ENCODE measurements at places on chromosomes 5 and 9.

GRCh38 chr5:17229313-17229712 lies 11.9 kb downstream of the BASP1 start:
- DNase-seq, result no peak

DNA sequence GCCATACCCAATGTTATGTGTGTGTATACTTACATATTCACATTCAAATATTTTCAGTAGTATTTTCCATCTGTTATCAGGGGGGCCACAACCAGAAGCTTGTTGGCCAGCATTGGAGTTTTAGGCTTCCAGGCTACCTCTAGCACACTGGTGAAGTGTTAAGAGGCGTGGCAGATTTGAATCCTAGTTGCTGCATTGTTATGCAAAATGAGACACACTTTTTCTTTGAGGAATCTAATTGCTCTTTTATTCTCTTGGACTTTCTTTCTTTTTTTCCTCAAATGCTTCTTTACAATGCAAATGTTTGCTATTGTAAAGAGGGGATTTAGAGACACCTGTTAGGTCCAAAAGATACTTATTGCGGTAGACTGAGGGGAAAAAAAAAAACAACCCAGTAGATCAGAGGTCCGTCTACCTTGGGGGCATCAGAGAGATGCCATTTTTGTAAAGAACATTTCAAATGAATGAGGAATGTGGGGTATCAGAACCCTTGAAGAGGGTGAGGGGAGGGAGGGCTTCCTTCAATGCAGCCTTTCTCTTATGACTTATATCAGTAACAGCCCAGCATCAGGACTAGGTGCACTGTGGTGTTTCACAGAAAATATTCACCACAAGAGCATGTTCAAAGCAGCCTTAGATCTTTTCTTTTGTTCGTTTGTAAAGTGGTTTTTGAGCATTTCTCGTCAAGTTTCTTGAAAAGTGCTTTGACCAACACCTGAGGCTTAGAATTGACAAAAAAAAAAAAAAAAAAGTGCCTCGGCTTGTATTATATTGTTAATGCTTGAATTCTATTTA lies 3.8 kb downstream of the SMARCA2 start:
- no peak for DNase-seq

DNA sequence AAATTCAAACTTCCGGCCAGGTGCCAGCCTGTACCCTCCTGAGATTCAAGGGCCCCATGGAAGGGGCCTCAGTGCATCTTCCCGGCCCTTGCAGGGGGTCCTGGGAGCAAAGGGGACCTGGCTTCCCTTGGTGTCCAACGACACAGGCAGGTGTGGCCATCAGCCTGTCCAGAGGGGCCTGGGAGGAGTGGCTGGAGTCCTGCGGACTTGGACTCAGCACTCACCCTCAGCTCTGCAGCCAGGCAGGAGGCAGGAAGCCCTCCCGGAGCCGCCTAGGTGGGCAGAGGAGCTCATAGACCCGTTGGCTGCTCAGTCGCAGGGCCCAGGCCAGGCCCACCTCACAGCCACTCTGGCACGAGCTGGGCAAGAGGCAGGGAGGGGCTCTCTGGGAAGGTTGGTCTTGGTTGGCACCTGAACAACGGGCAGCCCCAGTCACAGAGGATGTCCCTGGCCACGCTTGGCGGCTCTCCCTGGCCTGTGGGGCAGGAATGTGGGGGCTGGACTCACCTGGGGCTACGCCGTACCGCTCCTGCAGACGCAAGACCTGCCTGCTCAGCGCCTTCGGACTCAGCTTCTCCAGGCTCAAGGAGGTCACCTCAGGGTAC lies 53.8 kb upstream of the NRARP start:
- no peak for DNase-seq

DNA sequence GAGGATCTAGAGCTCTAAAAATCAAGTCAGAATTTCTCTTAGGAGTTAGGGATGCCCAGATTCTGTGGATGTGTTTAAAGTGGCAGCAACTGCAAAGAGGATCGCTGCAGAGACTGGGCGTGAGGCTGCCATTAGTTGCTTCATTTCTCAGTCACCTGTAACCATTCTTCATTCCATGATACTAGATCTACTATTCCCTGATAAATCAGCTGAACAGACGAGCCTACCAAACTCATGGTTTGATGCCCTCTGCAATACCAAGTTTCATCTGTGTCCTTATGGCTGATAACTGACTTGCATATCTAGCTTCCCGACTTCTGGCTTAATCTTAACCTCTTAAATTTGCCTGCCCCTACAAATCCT lies 33.3 kb downstream of the UBE2R2 start:
- DNase-seq, result no peak

DNA sequence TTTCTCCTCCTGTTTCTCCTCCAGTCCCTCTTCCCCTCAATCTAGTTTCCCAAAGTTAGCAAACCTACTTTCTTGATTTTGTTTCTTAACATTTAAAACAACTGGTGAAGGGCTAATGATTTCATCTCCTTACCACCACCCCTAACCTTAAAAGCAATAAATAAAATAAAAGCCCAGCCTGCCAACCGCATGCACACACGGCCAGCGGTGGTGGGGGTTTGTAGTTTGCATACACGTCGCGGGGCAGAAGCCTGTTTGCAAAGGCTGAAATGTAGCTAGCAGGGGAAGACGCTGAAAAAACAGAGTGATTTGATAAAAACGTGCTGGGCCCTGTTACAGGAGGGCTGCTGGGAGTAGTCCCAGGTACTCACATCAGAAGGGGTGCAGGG lies 1.9 kb upstream of the DMRT2 start:
- no peak for DNase-seq

GRCh38 chr9:4502444-4502843 lies 12.2 kb downstream of the SLC1A1 start:
- no peak for DNase-seq

- DNase-seq, result no peak
These were observed 47.9 kb downstream of the TMEM252 start for GRCh38 chr9:68492806-68493205.

- no peak for DNase-seq
These were observed 33.1 kb downstream of the MEGF9 start for GRCh38 chr9:120681121-120681520.

GRCh38 chr5:72410688-72411295 lies 90.6 kb downstream of the PTCD2 start:
- DNase-seq, result no peak

- DNase-seq, result no peak
These were observed 17.3 kb upstream of the ZNF622 start for GRCh38 chr5:16482891-16483290.

DNA sequence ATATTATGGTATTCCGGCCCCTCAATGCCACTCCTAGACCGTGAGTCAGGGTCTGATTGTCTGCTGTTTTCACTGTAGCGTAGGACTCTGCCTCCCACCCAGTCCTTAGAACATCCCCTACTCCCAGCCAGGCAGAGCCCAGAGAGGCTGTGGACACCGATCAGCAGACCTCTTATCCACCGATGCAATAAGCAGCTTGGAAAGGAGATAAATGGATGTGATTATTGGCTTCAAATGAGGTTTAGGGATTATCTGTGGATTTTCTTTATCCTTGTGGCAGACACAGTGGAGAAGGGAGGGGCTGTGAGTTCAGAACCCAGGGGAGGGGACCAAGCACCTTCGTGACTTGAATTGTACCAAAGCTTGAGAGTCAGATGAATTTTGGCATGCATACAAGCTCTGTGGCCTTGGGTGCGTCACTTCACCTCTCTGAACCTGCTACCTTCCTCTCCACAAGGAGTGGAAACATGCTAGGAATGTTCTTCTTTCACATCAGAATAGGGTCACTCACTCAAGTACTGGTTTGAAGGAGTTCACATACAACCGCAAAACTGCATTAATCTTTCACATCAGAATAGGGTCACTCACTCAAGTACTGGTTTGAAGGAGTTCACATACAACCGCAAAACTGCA lies 83.1 kb upstream of the CPLX2 start:
- DNase-seq, result no peak

DNA sequence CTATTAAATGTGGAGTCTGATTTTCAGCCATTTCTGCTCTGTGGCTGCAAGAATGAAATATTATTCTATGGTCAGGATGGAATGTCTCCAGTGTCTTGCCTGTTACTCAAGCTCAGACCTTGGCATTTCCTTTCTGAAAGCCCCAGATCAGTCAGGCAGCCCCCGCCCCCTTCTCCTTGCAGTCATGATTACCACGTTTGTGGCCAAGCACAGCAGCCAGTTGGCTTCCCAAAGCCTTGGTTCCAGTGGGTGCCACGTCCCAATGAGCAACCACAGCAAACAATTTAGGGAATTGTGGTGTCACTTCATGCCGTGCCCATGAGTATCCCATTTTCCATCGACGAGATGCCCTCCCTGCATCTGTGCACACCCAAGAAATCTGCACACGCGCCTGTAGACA lies 9.7 kb upstream of the OBP2A start:
- no peak for DNase-seq

- DNase-seq, result no peak
These were observed 1022.5 kb upstream of the DMAC1 start for GRCh38 chr9:8821910-8822666.

- no peak for DNase-seq
These were observed 1271.6 kb downstream of the CDH12 start for GRCh38 chr5:21581508-21581907.

DNA sequence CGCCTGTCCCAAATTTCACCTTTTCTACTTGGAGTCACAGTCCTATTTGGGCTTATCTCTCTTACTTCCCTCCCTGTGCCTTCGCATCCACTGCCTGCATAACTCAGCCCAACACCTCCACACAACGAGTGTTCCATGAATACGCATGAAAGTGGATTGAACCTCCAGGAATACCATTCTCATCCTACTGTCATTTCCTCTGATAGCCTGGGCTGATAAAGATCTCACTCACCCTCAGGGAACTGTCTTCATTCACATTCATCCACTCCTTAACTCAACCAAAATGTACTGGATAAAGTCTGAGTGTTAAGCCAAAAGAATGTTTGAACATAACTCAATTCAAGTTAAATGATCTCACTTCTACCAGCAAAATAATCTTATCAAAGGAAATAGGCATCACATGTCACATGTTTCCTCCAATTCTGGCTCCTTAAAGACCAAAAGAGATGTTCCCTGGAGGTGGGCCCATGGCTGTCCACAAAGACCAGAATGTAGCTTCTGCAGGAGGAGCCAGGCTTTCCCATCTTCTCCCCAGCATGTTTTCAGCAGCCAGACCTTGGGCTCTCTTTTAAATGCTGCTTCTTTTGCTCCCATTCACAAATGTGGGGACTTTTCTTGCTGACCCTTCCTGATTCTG lies 28.4 kb upstream of the TRIO start:
- DNase-seq, result no peak

GRCh38 chr9:131545003-131545785 lies at the start of gene PRRT1B:
Gene PRRT1B, plus strand, starts transcription at chr9:131545523. Its CDS starts 93 bp downstream, at chr9:131545616.
- peak; percentile 95 for DNase-seq

DNA sequence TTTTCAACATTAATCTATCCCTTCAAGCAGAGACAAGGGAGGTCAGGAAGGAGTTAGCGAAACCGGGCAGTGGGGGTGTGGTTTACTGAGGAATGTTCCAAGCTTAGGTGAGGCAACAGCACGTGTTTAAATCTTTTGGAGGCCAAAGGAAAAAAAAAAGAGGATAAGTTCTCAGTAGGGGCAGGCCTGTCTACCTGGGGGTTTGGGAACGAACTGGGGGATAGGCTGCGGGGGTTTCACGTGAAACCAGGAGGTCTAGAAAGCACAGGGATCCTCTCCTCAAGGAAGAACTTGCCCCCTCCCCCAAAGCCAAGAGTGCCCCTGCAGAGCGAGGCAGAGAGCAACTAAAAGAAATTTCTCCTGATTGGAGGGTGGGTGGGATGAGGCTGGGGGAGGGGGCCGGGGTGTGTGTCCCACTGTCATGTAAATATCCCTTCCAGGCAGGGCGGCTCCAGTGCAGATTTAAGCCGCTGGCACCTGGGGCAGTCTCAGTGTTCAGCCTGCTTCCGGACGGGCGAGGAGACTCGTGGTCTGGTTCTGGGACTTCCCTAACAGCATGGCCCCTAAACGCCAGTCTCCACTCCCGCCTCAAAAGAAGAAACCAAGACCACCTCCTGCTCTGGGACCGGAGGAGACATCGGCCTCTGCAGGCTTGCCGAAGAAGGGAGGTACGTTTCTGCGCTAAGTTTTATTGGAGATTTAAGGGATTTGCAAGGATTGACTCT lies 5.5 kb upstream of the SET start:
- peak; percentile 89 for DNase-seq

DNA sequence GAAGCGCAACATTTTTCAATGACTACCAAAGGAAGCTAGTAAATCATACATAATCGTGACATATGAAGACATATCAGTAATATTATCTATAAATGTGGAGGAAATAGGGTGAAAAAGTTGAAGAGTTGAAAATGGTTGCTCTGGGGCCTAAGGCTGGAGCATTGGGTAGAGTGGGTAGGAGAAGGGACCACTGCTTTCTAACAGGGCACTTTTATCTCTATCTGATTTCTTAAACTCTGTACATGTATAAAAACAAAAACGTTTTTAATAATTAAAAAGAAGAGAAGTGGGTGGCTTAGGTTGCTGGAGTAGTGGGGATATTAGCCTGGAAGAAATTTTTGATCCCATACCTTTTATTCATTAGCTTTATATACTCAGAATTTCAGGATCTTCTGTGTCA lies 44.2 kb upstream of the ITGA1 start:
- no peak for DNase-seq

- DNase-seq, result no peak
These were observed 12.3 kb downstream of the PSIP1 start for GRCh38 chr9:15498246-15498995.

DNA sequence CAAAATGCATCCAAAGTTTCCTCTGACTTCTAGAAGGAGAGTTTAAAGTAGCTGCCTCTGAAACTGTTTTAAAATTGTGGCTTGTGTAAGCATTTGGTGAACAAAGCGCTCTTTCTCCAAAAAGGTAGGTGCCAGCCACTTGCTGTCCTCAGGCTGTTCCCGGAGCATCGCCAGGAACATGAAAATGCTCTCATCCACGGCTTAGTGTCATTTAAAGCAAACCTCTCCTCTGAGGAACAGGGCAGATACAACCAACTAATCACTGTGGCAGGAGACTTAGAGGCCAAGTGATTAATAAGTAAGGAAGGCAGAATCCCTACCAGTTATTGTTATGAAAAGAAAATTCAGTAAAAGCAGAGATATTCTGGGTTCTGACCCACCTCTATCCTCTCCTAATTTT lies 165.6 kb downstream of the DCP2 start:
- no peak for DNase-seq

DNA sequence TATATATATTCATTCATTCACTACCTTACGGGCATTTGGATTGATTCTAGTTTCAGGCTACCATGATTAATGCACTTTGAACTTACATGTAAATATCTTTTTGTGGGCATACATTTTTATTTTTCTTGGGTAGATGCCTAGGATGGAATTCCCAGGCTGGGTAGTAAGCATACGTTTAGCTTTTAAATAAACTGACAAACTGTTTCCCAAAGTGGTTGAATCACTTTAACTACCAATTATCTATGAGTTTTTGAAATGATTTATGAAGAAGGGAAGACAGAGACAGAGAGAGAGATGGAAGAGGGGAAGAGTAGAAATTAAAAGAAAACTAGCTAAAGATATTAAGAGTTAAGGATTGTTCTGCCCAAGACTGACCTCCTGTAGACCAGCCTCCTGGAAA lies 612.6 kb downstream of the PSAT1 start:
- no peak for DNase-seq

- DNase-seq, result no peak
These were observed 24.7 kb downstream of the SLC6A3 start for GRCh38 chr5:1420211-1421195.

- DNase-seq, result no peak
These were observed 2020.9 kb downstream of the MAT2B start for GRCh38 chr5:165526357-165526756.
